ENCODE measurements at places on chromosomes 11 and 22.

DNA sequence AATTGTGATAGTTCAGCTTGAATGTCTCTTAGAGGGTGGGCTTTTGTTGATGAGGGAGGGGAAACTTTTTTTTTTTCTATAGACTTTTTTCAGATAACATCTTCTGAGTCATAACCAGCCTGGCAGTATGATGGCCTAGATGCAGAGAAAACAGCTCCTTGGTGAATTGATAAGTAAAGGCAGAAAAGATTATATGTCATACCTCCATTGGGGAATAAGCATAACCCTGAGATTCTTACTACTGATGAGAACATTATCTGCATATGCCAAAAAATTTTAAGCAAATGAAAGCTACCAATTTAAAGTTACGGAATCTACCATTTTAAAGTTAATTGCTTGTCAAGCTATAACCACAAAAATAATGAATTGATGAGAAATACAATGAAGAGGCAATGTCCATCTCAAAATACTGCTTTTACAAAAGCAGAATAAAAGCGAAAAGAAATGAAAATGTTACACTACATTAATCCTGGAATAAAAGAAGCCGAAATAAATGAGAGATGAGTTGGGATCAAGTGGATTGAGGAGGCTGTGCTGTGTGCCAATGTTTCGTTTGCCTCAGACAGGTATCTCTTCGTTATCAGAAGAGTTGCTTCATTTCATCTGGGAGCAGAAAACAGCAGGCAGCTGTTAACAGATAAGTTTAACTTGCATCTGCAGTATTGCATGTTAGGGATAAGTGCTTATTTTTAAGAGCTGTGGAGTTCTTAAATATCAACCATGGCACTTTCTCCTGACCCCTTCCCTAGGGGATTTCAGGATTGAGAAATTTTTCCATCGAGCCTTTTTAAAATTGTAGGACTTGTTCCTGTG, 3.9 kb downstream of the MALAT1 start:
- DNase-seq: peak; percentile 57

DNA sequence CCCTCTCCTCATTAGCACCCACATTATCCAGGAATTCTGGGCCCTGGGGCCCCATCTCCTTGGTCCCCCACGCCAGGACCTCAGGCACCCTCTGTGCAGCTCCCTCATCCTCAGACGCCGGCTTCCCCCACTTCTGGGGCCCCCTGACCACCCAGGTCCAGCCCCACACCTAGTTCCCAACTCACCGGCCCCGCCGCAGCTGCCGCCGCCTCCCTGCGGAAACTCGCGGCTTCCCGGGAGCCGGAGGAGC, at the start of gene PCSK7:
Gene PCSK7, minus strand, starts transcription at position 232 of the 250 bp plus-strand sequence. CDS start 2,229 bp downstream, outside the sequence.
- no peak for DNase-seq

- DNase-seq: no peak
These were observed 62.7 kb downstream of the CSTPP1 start for GRCh38 chr11:46999217-46999616.

GRCh38 chr11:92057849-92058442, 166.7 kb upstream of the FAT3 start:
- DNase-seq: no peak

- DNase-seq: no peak
These were observed 59.7 kb upstream of the CTTN start for GRCh38 chr11:70338594-70338993.

DNA sequence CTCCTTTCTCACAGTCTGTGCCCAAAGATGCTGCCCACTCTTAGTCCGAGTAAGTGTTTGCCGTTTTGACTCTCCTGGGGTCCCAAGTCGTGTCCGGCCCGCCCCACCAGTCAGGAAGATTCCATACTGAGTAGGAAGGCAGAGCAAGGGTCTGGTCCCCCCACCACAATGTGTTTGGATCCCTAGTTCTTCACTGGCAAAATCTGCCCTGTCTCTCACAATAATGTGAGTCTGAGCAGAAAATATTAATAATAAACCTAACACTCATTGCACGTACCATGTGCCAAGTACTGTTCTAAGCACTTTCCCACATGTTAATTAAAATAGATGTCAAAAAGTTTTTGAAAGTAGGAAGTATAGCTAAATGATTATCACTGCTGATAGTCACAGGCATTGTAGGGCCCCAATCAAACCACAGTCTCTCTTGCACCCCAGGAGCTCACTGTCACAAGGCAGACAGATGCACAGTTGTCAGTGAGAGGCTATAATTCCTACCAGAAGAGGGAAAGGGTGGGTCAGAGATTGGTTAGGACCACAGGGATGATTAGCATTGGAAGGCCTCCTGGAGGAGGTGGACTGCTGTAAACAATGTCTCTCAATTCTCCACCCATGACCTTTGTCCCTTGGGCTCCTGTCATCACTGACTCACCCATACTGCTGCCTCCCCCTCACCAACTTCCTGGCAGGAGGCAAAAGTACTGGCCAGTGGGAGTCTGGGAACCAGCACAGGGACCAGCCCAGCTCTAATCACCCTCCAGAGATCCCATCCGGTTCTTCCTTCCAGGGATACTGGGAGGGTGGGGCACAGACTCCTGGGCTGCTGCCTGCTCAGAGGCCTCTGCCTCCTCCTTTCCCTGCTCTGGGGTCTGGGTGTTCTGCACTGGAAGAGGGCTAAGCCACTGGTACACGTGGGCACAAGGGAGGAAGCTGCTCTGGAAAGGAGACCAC, 1.0 kb upstream of the POLD4 start:
- DNase-seq: no peak

DNA sequence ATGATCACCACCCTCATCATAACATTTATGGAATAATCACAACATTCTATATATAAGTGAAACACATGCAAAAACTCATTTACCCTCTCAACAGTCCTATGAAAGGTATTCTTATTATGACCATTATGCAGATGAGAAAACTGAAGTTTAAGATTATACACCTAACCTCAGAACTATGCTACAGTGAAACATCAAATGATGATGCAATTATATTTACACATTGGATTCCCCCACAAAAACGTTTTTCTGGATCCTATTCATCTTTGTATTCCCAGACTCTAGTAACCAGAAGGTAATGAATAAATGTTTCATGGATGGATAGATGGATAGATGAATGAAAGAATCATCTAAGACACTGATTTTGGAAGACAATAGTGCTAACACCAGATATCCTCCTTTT, 54.8 kb downstream of the TCP11L1 start:
- DNase-seq: no peak
